ENCODE measurements at places on chromosomes 6 and 20. TPM values are rescaled to one million over a fixed set of nuclear protein-coding genes. Genes with fewer than 3 reads are reported as not detected.

Gene CTAGE9
- total RNA-seq = not detected

Gene DACT2
- total RNA-seq = 0.50 TPM

Gene SEL1L2
- total RNA-seq = not detected

Gene GPLD1
- 1.0 TPM for total RNA-seq

Gene STMND1
- not detected for total RNA-seq

Gene DNAAF9
- 3.7 TPM for total RNA-seq

Gene GJA10
- not detected for total RNA-seq

Gene ENPP4
- total RNA-seq = 0.25 TPM

Gene TMEM63B
- total RNA-seq = 11.3 TPM

Gene KCNS1
- total RNA-seq = not detected

Gene LY6G6C
- not detected for total RNA-seq

Gene ZNF311
- total RNA-seq = 0.37 TPM
